NCI-H524 (cell line): ENCODE measurements at places on chromosomes 7 and 10.

- DNase-seq = no peak
Observed at GRCh38 chr7:36082910-36083309, 70.1 kb upstream of the EEPD1 start.

DNA sequence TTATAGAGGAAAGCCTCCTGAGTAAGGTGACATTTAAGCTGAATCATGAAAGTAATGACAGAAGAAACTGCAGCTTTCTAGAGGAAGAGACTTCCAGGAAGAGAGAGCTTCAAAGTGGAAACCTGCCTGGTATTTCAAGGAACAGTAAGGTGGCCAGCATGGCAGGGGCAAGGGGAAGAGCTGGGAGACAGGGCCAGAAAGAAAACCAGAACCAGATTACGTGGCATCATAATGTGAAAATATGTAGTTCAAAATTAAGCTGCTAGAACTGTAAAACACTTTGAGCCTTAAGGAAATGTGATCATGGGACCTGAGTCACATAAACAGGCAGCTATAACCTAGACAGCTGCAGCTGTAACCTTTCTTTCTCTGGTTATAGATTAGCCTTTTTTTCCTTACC lies 238.0 kb upstream of the FOXK1 start:
- no peak for DNase-seq

GRCh38 chr10:49512121-49512809 lies 26.7 kb downstream of the ERCC6 start:
- DNase-seq = no peak

DNA sequence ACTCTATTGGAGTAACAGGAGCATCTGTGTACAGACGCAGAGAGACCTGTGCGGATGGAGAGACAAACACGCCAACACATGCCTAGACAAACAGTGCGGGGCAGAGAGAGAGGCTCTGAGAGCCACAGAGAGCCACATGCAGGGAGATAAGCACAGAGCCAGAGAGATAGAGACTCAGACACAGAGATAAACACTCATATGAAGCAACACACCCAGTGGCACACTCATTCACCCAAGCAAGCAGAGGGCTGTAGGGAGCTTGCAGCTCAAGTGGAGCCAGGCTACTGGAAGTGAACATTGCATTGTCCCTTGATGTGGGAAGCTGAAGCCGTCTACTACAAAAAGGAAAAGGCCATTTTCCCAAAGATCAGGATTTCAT lies 46.6 kb upstream of the PODXL start:
- no peak for DNase-seq

DNA sequence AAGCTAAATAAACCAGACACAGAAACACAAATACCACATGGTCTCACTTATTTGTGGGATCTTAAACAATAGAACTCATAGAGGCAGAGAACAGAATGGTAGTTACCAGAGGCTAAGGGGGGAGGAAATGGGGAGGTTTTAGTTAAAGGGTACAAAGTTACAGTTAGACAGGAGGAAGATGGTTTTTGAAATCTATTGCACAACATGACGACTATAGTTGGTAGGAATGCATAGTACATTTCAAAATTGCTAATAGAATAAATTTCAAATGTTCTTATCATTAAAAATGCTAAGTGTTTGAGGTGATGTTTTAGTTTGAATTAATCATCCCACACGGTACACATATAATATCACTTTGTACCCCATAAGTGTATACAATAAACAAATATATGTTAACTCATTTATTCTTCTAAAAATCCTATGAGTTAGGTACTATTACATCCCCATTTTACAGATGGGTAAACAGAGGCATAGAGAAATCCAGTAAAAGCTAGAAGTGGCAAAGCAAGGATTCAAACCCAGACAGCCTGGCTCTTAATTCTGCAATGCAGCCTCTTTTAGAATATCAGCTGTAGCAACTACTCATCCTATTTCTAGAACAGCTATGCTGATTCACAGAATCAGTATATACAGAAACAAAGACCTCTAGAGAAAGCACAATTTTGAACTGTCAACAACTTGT lies 50.9 kb downstream of the HBP1 start:
- no peak for DNase-seq

DNA sequence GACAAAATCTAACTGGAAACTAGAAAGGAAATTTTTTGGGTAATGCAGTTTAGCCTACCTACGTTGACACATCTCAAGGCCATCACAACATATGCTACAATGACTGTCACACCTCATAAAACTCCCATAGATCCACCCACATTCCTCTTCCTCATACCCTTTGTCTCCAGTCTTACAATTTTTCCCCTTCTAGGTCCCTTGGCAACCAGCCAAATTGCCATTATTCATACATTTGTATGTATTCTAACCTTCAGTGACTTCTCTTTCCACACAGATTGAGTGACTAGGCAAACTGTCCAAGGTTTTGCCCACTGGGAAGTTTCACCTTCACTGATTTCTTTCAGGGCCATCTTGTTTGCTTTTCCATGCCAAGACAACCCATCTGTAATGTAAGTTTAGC lies 100.5 kb upstream of the TPK1 start:
- no peak for DNase-seq

DNA sequence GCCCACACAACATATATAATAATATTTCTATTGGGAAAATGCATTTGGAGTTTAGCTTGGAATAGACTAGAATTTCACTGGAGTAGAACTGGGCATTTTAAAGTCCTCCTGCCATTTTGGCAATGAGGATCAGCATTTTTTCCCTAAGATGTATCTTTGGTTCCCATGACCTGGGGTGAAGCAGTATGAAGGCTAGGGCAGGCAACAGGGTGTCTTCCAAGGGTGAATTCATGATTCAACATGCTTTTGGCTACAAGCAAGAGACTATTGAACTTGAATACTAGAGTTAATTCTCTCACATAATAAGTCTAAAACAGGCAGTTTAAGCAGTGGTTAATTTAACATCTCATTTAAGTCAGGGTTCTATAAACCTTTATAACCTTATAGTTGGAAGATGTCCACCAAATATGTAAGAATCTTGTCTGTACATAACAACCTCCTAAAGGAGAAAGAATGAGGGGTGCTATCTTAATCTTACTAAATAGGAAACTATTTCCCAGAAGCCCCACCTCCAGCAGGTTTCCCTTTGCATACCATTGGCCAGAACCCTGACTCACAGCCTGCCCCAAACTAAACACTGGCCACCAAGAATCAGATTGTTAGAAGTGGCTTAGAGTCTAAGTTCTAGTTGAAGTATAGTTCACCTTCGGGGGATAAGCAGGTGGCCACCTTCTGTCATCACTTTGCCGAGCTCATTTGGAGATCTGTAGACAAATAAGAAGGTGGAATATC lies 96.0 kb upstream of the PRPS1L1 start:
- DNase-seq = no peak

- no peak for DNase-seq
Observed at GRCh38 chr10:123800289-123800688, 91.3 kb downstream of the CPXM2 start.

- DNase-seq = peak; percentile 84
Observed at GRCh38 chr7:148983200-148984146, 44.8 kb downstream of the PDIA4 start.

GRCh38 chr10:3783682-3784432 lies 1.2 kb downstream of the KLF6 start:
- peak; percentile 25 for DNase-seq

GRCh38 chr10:3828404-3829155 lies 43.6 kb upstream of the KLF6 start:
- DNase-seq = no peak

- DNase-seq = peak; percentile 65
Observed at GRCh38 chr10:13321576-13321975, 21.7 kb upstream of the PHYH start.
